ENCODE measurements at places on chromosomes 1 and 21.

- DNase-seq: no peak
These were observed 26.3 kb upstream of the TINAGL1 start for GRCh38 chr1:31549809-31550620.

- no peak for DNase-seq
These were observed 25.1 kb upstream of the MROH9 start for GRCh38 chr1:170910273-170910672.

- DNase-seq: no peak
These were observed 144.5 kb downstream of the BRINP2 start for GRCh38 chr1:177315261-177315660.

DNA sequence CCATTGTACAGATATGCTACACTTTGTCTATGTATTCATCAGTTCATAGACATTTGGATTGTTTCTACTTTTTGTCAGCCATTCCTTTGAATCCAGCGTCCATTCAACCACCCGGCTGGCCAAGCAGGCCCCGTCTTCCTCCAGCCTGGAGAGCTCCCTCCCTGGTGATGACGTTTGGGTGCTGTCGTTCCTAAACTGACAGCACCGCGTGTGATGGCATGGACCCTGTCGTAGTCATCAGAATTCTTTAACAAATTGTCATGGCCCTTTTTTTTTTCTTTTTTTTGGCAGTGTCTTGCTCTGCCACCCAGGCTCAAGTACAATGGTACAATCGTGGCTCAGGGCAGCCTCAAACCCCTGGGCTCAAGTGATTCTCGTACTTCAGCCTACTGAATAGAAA is 138.6 kb upstream of the ERRFI1 start:
- DNase-seq: no peak

- no peak for DNase-seq
These were observed 105.9 kb upstream of the POU3F1 start for GRCh38 chr1:38152351-38153065.

DNA sequence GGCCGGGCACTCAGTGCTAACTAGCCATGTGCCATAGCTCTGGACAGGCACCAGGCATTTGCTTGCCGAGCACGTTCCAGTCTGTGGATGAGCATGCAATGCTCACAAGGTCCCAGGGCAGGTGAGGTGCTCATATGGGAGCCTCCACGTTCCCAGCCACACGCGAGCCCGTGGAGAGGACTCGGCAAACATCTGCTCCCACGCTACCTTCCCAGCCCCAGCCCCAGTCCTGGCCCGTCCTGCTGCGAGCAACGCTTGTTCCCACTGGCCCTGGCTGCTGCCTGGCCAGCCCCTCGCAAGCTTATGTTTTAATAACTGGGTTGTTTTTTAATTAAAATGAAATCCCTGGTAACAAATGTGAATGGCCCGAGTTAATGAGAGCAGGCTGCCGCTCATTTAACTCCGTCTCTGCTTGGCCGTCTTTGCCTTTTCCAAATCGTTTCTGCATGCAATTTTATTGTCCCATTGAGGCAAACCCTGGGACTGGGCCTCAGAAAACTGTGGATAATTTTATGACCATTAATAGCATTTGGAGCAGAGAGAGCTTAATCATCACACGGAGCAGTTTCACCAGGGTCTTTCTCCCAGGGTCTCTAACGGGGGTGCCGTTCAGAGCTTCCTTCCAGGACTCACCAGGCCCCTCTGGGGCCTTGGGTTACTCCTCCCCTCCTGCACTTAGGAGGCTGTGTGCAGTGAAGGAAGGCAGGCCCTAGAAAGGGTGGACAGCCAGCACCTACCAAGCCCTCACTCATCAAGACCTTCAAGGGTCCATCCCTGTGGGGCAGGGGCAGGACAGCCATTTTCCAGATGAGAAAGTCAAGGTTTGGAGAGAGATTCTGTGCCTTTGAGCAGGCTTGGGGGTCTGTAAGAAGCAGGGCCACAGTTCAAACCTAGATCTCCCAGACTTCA is 136.8 kb downstream of the GLIS1 start:
- DNase-seq: no peak

GRCh38 chr1:111281411-111281810 is 9.2 kb upstream of the CHIA start:
- DNase-seq: no peak

GRCh38 chr21:38507374-38507942 is 9.2 kb upstream of the ERG start:
- DNase-seq: no peak

GRCh38 chr1:183093786-183094298 is 70.6 kb downstream of the LAMC1 start:
- no peak for DNase-seq

DNA sequence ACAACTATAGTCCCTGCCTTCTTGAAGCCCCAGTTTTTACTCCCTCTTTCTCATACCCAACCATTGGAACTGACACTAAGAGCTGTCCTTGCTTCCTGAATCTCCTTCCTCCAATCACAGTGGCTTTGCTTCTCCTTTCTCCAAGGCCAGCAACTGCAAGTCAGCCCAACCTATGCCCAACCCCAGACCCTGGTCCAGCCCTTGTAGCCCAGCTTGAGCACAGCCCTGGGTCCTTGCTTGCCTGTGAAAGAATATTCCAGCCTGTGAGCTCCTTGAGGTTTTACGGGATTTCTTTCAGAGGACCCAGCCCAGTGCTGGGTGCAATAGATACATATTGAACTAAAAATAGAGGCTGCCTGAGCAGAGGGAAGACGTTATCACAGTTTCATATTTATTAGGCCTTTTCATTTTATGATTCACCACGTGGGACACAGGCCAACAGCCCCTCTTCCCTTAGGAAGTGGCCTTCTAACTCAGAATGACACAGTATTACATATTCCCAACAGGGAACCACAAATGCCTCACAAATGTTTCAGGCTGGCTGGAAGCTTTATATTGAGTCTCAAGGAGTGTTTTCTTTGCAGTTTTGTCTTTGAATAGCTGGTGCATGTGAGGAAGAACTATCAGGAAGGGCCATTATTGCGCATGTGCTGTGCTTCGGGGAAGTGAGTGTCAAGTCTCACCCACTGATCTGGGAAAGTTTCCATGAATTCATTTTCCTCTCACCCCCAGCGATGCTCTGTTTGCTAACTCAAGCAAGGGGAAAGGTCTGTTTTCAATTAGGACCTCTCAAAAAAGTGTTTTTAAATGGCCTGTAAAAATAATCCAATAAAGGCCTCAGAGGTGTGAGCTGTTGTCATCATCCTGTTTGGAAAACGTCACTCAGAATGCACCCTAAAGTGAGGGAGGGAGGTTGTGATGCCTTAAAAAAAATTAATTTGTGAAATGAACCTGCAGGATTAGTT is 92.3 kb upstream of the NFIA start:
- no peak for DNase-seq

- DNase-seq: no peak
These were observed 7.9 kb upstream of the NBPF1 start for GRCh38 chr1:16621300-16621658.

GRCh38 chr1:213519098-213519497 is 468.1 kb downstream of the RPS6KC1 start:
- no peak for DNase-seq

Measured in T-cell (primary cell).